Activated CD4-positive, alpha-beta T cell treated with anti-CD3 and anti-CD28 coated beads, Interleukin-2, amount 10 ng/mL, durations not matched to agents 24 days and 14 days (primary cell): ENCODE measurements at places on chromosomes 12 and 14. TPM values are rescaled to one million over a fixed set of nuclear protein-coding genes. Genes with fewer than 3 reads are reported as not detected.

The TBX5 gene
- total RNA-seq, result not detected in 2 replicates

The PZP gene
- not detected in 2 replicates for total RNA-seq

The TC2N gene
- 18.6 and 19.3 TPM in 2 replicates for total RNA-seq

The TAS2R30 gene
- total RNA-seq, result 3.1 and 4.4 TPM in 2 replicates

The RPL10L gene
- not detected in 2 replicates for total RNA-seq

The CD4 gene
- 264 and 271 TPM in 2 replicates for total RNA-seq

The CKB gene
- 14.2 and 21.1 TPM in 2 replicates for total RNA-seq

The INHBC gene
- total RNA-seq, result 0.12 TPM in 1 of 2 replicates, not detected in the other

The NRIP2 gene
- total RNA-seq, result not detected in 2 replicates

The MYH7 gene
- not detected in 2 replicates for total RNA-seq

The AP1G2 gene
- 135 and 142 TPM in 2 replicates for total RNA-seq

The OASL gene
- 2.9 and 3.0 TPM in 2 replicates for total RNA-seq

The CIROP gene
- total RNA-seq, result not detected in 2 replicates
